ENCODE measurements at places on chromosomes 7 and 10.
A peak's percentile ranks its signal among the peaks of the same experiment; 100 is the strongest.

DNA sequence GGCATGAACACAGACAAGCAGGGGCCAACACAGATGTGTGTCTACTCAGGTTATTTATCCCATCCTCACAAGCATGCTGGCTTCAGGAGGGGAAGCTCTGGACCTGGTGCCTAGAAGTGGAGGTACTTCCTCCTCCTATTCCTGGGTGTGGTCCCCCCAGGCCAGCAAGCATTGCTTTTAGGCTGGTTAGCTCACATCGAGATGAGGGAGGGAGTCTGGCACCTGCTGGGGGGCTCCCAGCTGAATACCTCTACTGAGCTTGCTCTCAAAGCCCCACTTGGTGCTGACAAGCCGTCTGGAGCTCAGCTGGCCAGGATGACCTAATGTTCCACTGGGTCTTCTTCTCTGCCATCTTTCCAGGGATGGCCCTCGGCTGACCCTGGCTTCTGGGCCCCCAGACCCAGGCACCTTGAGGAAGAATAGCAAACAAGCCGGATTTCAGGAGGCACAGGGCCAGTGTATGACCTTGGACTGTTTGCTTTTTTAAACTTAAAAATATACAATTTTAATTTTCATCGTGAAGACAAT lies 26.8 kb downstream of the FAM241B start:
- no peak for DNase-seq

GRCh38 chr7:22801912-22802311 lies 20.7 kb downstream of the TOMM7 start:
- no peak for DNase-seq

DNA sequence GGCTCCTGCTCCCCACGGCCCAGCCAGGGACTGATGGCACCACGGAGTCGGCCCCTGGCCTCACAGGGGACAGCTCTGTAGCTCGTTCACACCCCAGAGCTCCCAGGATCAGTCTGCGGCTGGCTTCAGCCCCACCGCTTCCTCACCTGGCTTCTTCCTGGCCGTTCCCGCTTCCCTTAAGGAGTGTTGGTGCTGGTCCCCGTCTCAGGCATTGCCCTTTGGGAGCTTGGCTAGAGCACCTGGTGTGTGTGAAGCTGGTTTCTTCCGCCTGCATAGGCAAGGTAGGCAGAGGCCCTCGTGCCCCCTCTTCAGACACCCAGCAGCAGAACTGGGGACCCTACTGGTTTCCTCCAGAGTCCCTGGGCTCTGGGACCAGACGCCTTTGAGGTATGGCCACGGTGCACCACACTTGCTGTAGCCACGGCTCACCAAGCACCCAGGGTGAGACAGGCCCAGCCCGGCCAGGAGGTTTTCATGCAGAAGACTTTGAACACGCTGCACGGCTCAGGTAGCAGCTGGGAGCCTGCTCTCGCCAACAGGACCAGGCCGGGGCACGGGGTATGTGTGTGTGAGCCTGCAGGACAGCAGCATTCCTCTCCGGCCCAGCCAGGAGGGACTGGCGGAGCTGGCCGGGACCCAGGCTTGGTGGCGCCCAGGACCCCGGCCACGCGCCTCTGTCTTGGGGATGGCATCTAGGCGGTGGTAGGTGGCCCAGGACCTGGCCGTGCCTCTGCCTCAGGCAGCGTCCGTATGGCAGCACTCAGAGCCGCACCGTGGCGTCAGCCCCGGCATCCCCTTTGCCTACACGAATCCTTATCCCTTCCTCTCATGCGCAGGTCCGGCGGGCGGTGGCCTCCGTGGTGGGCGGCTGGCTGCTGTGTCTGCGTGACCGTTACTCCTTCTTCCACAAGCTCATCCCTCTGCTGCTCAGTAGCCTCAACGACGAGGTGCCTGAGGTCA lies 13.2 kb upstream of the PRKAR1B start:
- DNase-seq, result no peak

- DNase-seq, result no peak
Measured at GRCh38 chr10:98608411-98608810, 161.7 kb upstream of the HPS1 start.

DNA sequence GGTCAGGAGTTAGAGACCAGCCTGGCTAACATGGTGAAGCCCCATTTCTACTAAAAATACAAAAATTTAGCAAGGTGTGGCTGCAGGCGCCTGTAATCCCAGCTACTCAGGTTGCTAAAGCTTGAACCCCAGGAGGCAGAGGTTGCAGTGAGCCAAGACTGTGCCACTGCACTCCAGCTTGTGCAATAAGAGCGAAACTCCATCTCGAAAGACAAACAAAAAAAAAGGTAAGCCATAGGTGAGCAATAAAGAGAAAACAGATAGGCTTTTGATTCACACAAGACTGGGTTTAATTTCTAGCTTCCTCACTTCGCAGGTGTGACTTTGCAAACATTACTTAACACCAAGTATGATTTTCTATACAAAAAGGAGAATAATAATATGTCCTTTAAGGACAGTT lies 72.3 kb upstream of the ACBD5 start:
- DNase-seq, result no peak

- no peak for DNase-seq
Measured at GRCh38 chr7:132298790-132299189, 277.5 kb downstream of the PLXNA4 start.

DNA sequence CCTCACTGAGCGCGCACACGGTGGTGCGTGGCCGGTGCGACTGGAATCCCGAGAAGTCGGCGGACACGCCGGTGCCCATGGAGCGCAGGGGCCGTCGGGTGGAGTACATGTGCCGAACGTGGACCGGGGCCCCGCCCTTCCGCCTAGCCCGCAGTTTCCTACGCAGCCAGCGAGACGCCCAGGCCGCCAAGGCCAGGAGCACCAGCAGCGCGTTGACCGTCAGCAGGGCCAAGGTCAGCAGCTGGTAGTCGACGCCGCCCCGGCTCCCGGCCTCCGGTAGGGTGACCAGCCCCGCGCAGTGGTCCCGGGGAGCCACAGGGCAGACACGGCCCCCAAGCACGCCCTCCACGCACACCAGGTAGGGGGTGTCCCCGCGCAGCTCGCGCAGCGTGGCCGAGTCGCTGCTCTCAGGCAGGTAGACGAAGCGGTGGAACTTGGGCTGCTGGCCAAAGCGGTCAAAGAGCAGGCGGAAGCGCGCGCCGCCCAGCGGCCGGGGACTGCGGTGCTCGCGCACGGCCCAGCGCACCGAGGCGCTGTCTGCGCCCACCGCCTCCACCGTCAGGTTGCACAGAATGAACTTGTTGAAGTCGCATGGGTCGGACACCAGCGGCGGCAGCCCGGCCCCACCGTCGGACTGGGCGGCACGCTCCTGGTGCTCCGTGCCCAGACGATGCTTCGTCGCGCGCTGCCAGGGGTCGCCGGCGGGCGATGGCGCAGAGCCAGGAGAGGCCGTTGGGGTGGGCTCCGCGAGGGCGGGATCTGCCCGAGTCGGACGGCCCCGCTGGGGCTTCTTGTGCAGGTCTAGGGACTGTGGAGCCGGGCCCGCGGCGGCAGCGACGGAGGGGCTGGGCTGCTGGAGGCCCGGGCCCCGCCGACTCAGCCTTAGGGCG lies 2.2 kb downstream of the TRIL start:
- peak; percentile 49 for DNase-seq

DNA sequence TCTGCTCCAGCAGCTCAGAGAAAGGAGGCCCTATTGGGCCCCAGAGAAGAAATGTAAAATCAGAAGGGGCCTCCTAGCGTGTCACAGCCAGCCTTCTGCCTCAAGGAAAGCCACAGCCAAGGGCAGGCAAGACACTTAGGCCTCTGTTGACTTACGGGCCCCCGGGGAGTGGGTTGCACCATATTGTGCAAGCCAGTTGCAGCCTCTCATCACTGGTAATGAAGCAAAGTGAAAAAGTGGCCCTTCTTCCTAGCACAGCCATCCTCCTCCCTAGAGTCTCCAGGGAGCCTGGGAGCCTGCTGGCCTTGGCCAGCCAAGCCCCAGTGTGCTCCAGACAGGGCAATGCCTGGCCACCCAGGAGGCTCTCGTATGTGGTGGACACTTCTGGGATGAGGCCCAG lies 56.2 kb upstream of the GDF10 start:
- DNase-seq, result no peak

DNA sequence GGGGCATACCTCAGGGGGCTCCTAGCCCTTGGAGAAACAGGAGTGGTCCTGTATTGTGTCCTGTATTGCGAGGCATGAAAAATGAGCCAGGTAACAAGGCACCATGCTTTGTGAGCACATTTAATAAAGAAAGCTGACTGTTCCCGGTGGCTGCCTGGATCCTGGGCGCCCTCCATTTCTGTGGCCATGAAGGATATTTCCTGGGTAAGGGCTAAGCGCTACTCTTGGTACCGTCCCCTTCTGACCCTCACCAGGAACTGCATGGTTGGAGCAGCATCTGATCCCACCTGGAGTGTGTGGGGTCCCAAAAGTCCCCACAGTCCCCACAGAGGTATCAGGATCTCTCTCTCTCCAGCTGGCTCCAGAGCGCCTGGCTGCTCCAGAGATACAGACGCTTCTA lies 139.5 kb downstream of the MAPK8 start:
- DNase-seq, result no peak

DNA sequence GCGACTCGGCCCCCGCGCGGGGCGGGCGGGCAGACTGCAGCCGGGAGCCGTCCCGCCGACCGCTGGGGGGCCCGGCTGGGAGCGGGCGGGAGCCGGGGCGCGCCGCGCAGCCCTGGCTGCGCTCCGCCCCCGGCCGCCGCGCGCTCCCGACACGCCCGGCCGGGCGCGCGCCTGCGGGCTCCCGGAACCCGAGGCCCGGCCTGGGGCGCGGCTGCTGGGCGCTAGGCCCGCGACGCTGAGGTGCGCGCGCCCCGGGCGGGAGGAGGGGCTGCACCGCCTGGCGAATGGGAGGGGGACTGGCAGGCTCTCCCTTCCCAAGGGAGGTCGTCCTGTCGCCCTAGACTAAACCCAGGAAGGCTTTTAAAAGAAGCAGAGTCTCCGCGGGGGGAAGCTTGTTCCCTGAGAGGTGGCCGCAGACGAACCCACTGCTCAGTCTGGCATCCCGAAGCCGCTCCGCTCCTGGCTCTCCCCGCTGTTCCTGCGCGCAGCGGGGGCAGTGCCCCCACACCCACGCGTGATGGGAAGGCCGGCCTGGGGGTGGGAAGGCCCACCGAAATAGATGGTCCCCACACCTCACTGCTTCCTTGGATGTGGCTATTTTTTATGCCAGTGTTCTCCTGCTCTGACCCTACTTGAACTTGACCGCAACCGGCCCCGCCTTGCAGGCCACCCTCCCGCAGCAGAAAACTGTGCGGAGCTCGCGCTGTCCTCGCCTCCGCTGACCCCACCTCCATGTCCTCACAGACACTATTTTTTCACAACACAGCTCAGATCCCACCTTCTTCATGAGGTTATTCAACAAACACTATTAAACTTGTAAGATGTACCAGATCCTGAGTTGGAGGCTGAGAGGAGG lies at the start of gene VOPP1:
TSS of gene VOPP1 (minus strand) at position 125 of the 856 bp plus-strand sequence. CDS start 178 bp downstream, outside the sequence.
- peak; percentile 53 for DNase-seq

DNA sequence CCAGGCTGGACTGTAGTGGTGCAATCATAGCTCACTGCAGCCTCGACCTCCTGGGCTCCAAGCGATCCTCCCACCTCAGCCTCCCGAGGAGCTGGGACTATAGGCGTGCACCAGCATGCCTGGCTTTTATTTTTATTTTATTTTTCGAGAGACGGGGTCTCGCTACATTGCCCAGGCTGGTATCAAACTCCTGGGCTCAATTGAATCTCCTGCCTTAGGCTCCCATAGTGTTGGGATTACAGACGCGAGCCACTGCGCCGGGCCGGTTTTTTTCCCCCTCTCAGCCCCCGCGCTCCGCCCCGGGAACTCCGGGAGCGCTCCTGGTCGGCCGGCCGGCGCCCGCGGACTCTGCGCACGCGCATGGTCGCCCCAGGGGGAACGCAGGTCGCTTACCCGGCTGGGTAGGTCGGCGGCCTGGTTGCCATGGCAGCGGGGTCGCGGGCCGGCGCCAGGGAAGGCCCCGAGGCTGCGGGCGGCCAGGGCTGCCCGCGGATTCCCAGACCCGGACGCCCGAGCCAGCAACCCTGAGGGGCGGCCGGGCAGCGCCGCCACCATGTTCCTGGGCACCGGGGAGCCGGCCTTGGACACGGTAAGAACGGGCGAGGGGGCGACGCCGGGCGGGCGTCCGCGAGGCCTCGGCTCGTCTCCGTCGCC lies at the start of gene IQCE:
TSS of gene IQCE (plus strand) at position 351 of the 654 bp plus-strand sequence. CDS start at position 554, 203 bp downstream.
- peak; percentile 75 for DNase-seq

DNA sequence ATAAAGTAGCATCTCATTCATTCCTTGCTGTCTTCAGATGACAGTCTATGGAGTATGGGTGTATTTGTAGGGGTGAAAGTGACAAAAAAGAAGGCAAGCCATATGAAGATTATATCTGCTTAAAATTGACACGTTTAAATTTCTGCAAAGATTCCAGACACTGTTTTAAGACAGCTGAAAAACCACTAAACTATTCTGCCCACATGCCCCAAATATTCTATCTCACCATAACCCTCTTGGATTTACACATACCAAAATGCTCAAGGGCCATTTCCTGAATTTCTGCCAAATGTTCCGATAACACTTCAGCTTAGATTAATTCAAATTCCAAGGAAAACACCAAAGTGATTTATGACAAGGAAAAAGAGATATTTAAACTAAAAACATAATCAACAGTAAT lies 99.9 kb upstream of the IL6 start:
- DNase-seq, result no peak

DNA sequence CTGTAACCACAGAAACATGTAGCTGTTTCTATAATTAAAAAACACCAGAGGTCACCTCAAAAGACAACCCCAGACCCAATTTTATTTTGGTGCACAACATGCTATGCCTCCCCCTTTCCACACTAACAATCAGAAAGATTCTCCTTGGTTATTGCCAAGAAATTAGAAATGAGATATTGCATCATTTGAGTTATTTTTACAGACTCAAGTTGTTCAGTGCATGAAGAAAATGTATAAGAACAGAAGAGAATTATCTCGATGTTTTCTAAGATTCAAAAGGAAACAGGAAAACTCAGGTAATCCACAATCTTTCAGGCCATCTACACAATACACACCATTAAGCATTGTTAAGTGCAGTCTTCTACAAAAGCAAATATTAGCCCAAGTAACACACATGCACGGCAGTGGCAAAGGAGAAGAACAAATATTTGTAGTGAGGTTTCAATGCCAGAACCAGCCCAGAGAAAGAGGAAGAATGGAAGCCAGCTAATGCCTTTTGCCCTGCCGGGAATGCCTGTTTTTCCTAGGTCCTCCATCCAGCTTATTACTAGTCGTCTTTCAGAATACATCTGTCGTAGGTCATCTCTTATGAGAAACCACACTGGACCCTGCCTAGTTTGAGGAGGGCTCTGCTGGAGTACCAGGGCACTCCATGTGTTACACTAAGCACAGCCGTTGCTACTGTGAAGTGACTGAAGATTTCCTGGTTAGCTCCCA lies 67.6 kb upstream of the C1GALT1 start:
- DNase-seq, result no peak

All from DMS79 (cell line).